SK-N-DZ (cell line): ENCODE measurements at places on chromosomes 1 and 21.

DNA sequence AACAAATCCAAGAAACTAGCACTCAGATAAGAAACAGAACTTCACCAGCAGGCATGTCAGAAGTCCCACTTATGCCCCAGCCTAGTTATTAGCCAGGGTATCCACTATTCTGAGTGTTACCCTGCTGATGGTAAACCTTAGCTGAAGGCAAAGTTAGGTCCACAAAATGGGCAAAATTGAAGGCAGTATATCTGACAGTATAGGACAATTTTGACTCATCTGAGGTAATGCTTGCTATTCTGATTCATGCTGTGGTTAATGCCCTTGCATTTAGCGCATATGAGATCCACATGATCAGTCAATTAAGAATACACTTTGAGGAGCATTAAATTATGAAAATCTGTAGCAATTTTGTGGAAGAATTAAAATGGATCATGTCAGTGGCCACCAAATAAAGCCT lies 15.1 kb downstream of the IFI44 start:
- DNase-seq = no peak

DNA sequence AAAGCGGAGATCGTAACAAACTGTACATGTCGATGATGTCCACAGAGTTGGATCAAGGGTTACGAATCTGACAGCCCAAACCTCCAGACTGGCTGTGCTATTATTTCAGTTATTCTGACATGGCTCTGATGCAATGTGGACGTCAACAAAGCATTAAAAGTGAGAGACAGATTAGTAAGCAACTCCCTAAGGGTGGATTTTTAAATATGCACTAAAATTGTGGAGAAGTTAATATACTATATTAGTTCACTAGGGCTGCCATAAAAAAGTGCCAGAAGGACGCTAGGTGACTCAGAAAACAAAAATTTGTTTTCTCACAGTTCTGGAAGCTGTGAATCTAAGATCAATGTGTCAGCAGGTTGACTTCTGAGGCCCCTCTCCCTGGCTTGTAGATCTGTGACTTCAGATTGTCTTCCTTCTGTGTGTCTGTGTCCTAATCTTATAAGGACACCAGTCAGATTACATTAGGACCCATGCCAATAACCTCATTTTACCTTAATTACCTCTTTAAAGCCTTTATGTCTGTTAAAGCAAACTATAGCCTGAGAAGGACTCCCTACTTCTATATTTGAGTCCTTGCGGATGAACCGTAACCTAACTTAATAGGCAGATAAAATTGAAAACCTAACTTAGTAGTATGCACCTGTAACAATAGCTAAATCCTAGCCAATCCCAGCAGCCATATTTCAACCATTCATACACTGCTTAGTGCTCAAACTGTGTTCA lies 66.0 kb upstream of the BACH1 start:
- DNase-seq = no peak

GRCh38 chr1:31460027-31460426 lies 47.0 kb downstream of the SERINC2 start:
- DNase-seq = no peak

- no peak for DNase-seq
Observed at GRCh38 chr1:227903061-227903521, 44.6 kb downstream of the WNT9A start.

- DNase-seq = no peak
Observed at GRCh38 chr1:81183051-81183450, 617.7 kb upstream of the ADGRL2 start.

DNA sequence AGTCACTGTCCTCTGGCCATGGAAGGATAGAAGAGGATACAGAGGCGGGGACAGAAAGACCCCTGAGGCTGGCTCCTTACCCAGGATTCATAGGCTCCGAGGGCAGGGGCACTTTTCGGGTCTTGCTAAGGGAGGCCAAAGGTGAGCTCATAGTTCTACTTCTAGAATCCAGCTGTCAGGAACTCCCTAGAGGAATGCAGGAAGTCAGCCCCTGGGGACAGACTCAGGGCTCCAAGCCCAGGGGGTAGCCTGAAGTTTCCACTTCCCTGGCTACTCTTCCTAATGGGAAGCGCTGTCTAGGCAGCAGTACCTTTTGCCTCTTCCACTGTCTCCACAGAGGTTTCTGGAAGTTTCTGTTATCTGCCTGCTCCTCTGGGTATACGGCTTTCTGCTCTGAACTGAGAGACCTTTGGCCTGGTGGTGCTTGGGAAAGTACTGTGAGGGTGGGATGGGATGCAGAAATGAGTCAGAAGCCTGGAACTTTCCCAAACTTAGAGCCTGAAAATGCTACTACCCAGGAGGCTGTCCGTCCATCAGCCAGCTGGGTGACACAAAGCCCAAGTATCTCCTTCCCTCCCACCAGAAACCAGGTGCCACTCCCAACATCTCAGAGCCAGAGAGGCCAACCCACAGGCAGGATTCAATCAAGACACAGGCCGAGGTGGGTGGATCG lies 3.6 kb downstream of the UBXN11 start:
- no peak for DNase-seq

DNA sequence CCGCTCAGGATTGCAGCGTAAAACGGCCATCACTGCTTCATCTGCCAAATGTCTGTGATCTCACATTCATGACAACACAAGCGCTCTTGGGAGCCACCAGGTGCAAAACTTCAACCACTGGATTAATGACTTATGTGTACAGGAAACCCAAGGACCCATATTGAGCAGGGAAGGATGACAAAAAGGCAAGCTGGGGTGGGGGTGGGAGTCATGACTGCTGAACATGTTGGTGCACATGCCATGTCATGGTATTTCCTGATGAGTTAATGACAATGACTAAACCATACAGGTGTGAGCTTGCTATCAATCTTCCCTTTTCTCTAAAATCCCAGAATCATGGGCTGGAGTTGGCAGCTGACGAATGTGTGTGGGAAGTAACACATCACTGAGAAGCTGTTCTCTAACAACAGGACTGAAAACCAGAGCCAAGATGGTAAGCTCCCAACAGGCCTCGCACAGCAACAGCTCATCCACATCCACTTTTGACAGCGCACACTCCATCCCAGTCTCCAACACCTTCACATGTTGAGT lies 3.1 kb upstream of the SH2D5 start:
- no peak for DNase-seq

DNA sequence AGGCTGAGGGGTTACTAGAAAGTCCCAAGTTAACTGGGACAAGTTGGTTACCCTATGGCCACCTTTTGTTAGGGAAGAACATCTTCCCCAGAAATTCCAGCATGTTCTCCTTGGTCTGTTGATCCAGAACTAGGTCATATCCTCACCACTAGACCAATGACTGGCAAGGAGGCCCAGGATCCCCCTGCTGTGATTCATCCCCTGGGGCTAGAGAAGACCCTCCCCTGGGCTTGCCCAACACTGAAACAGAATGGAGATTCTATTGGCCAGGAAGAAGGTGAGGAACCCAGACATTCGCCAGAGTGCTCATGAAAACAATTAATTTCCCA lies 90.1 kb upstream of the SIM2 start:
- no peak for DNase-seq

- no peak for DNase-seq
Observed at GRCh38 chr1:171877701-171878100, 36.4 kb downstream of the DNM3 start.

DNA sequence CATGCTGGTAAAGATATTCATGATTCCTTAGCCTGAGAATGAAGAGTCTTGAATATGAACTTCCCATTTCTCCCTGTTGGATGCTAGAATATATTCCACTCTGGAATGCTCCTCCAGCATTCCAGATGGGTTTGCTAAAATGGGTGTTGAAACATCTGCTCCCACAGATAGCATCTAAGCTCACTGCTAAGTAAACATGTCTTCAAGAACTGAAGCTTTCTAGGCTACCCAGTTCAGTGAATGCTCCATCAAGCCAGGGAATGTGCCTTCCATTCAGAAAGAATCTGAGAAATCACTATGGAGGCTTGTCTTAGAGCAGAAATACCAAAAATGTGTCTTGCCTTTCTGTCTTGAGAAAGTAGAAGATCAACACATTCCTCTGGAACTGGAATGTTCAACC lies 81.1 kb downstream of the TNFSF18 start:
- no peak for DNase-seq

GRCh38 chr1:155131285-155131684 lies 3.6 kb downstream of the EFNA1 start:
- no peak for DNase-seq

DNA sequence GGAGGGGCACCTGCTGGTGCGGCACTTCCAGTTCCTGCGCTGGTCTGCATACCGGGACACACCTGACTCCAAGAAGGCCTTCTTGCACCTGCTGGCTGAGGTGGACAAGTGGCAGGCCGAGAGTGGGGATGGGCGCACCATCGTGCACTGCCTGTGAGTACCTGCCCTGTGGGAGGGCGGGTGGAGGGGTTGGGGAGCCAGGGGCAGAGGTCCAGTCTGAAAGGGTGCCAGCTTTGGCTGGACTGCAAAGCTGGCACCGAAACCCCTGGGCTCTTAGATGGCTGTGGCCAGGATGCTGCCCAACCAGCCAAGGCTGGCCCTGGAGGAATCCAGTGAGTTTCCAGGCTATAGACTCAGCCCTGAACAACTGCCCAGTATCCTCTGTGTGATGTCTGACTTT lies 87.3 kb downstream of the PTPRU start:
- no peak for DNase-seq
